Left renal pelvis (tissue), 4 donors: ENCODE measurements at places on chromosomes 6 and 20.

DNA sequence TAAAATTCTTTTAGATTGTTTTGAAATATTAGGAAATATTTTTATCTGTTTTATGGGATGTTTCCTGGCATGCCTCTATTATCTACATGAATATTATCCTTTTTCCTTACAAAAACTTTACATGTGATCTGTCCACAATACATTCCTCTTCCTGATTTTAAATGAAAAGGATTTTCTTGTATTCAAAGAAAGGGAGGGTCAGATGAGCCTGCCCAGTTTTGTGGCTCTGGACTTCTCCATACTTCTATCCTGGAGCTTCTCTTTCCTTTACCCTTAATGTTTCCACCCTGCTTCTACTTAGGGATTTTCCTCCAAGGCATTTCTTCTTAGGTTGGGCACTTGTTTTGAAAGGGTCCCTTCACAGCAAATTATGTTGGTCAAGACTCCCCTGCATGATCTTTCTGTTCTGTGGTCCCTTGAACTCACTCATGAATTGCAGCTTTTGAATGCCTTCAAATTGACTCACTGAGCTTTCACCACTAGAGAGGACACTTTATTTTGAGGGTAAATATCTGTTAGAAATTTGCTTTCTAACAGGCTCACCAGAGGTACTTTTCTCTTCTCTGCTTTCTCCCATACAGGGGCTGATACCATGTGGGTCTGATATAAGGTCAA is 104.9 kb downstream of the CENPW start:
- no peak for DNase-seq

GRCh38 chr6:53544470-53545308 is at the start of gene GCLC:
TSS of gene GCLC (minus strand) at chr6:53545101. CDS start at chr6:53544645, 456 bp downstream.
- DNase-seq: peak; percentile 82

- DNase-seq: no peak
Observed at GRCh38 chr6:147035886-147036285, 168.3 kb upstream of the STXBP5 start.

- DNase-seq: no peak
Observed at GRCh38 chr20:9306521-9306920, 207.9 kb upstream of the LAMP5 start.

GRCh38 chr6:161462148-161462547 is 188.3 kb upstream of the AGPAT4 start:
- DNase-seq: no peak

DNA sequence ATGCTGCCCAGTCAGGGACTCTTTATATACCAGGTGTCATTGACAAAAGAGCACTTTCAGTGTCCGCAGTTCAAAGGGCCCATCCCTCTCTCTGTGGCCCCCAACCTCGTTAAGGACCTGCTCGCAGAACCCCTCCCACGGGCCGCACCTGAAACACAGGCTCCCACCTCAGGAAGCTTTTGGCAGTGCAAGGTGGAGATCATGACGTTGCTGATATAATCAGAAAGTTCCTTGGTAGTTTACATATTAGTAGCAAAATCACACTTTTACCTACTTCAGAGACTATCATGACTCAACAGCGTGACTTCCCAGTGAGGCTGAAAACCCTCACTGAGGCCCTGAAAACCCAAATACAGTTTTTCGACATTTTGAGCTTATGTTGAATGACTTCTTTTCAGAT is 4.1 kb downstream of the TTLL2 start:
- no peak for DNase-seq

- no peak for DNase-seq
Observed at GRCh38 chr6:2179950-2180349, 65.5 kb downstream of the GMDS start.

- DNase-seq: no peak
Observed at GRCh38 chr6:29236060-29236459, 65.4 kb downstream of the OR2J2 start.

DNA sequence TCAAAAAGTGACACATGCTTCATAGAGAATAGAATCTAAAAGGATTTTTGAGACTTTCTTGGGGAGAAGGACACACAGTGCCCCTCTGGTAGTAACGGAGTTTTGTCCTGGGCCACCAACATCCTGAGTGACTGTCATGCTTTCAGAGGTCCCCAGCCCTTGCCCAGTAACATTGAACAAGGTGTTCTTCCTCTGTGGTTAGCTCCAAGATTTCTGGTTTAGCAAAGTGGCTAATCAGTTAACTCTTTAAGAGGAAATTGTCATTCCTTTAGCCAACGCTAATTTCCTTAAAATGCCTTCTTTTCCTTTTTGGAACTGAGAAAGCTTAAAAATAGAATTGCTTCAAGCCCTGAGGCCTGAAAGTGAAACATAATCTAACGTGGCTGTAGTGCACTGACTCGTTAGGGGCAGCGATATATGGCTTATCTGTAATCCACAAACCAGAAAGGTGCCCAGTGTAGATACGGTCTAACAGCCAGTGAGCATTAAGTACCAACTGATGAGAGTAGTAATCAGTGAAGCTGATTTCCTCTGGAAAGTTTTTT is 7.8 kb downstream of the E2F3 start:
- no peak for DNase-seq

GRCh38 chr6:35624341-35625070 is 64.2 kb downstream of the FKBP5 start:
- no peak for DNase-seq

DNA sequence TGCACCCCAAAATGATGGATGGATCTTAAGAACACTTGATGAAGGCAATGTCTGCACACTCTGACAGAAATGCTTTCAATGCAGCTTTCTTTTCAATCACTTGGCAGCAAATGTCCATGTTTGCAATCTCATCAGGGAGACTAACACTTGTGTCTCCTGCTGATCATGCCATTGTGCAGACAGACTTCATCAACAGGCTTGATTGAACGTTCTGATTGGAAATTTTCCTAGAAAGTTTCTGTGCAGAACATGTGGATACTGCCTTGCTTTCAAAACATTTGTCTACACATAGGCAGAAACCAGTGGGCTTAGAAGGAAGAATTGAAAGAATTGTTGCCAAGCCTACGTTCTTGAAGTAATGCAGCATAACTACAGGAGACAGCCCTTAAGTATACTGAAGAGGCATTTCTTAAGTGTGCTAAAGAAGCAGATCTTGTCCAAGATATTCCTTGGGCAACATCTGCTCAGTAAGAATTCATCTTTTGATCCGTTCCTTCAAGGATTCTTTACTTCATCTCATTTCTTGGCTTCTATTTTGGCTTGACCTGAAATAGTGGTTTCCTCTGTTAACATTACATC is 120.4 kb upstream of the PLCB4 start:
- DNase-seq: no peak

DNA sequence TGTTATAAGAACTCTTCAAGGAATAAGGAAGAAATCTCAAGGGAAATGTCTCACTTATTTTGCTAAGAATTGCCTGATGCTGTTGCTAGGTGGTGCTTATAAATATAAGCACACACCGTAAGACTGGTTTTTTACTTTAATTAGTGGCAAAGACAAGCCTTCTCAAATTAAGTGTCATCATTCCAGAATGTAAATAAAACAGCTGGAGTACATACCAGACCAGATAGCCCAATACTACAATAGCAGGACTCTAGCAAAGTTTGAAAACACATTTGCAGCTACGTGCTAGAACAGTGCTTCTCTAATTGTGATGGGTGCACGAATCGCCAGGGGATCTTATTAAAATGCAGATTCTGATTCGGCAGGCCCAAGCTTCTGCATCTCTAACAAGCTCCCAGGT is 6.8 kb downstream of the CNKSR3 start:
- DNase-seq: no peak

GRCh38 chr6:17276766-17277165 is 4.4 kb upstream of the RBM24 start:
- DNase-seq: no peak

GRCh38 chr20:41334443-41335421 is 5.9 kb upstream of the LPIN3 start:
- no peak for DNase-seq

GRCh38 chr20:19971116-19971515 is 46.0 kb upstream of the NAA20 start:
- DNase-seq: no peak

DNA sequence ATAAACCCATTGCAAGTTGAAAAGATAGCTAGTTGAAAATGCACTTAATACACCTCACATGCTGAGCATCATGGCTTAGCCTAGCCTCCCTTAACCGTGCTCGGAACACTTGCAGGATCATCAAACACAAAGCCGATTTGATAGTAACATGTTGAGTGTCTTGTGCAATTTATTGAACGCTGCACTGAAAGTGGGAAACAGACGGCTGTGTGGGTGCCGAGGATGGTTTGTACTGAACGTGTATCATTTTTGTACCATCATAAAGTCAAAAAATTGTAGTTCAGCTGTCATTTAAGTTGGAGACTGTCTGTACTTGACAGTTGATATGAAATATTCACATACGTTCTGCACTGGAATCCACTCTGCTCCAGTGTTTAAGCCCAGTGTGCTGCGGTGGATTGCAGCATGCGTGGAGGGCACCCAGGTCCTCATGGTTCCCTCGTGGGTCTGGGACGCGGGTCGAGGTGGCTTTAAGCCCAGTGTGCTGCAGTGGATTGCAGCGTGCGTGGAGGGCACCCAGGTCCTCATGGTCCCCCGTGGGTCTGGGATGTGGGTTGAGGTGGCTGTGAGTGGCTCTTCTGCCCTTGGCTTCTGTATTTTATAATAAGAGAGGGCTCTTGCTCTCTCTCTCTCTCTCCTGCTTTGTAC is 77.0 kb downstream of the CDH4 start:
- no peak for DNase-seq

- no peak for DNase-seq
Observed at GRCh38 chr6:170439366-170440361, 113.4 kb downstream of the PSMB1 start.

DNA sequence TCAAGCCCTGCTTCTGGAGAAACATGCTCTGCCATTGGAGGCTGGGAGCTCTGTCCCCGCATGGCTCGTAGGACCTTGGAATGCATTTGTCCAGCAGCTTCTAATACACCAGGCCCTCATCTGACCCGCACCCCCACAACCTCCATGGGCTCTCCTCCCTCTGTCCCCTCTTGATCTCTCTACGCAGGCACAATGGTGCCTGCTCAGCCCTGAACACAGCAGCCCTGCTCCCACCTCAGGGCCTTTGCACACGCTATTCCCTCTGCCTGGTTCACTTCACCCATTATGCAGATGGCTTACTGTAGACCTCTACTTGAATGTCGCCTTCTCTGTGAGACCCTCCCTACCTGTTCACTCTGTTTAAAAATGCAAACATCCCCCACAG is 27.0 kb upstream of the PTGIS start:
- DNase-seq: no peak
